Hematopoietic multipotent progenitor cell (in vitro differentiated cells): ENCODE measurements at places on chromosomes 3 and 15.

GRCh38 chr3:182078316-182078715 is 366.6 kb downstream of the SOX2 start:
- DNase-seq, result no peak

GRCh38 chr15:100727291-100727851 is 125.0 kb downstream of the ASB7 start:
- no peak for DNase-seq

GRCh38 chr3:63862804-63863149 is 828 bp downstream of the THOC7 start:
- no peak for DNase-seq

DNA sequence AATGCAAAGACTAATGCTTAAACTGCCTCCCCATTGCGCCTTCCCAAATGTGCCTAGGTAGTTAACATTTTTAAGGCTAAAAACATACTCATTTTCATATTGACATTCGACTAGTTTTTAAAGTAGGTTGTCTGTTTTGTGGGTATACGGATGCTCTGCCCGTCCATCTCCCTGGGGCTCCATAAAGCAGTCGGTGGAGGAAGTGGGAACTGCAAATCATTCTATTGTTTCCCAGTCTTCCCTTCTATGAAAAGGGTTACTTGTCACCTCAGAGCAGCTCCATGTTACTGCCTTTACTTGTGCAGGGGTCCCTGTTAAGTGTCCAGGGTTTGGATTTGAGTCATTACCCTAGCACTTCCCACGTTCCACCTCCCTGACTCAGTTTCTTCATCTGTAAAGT is 10.9 kb downstream of the CHCHD6 start:
- DNase-seq, result no peak

GRCh38 chr3:72679540-72680198 is 168.6 kb downstream of the SHQ1 start:
- no peak for DNase-seq

DNA sequence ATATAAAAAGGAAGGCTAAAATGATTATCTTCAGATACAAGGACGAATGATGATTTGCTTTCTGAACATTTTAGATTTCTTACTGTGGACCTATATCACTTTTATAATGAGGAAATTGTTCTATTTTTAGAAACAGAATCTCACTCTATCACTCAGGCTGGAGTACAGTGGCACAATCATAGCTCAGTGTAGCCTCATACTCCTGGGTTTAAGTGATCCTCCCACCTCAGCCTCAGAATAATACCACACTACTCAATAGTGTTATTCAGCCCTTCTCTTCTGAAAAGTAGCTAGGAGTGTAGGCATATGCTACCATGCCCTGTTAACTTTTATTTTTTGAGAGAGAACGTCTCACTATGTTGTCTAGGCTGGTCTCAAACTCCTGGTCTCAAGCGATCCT is 15.8 kb downstream of the DNAJC13 start:
- DNase-seq, result no peak

DNA sequence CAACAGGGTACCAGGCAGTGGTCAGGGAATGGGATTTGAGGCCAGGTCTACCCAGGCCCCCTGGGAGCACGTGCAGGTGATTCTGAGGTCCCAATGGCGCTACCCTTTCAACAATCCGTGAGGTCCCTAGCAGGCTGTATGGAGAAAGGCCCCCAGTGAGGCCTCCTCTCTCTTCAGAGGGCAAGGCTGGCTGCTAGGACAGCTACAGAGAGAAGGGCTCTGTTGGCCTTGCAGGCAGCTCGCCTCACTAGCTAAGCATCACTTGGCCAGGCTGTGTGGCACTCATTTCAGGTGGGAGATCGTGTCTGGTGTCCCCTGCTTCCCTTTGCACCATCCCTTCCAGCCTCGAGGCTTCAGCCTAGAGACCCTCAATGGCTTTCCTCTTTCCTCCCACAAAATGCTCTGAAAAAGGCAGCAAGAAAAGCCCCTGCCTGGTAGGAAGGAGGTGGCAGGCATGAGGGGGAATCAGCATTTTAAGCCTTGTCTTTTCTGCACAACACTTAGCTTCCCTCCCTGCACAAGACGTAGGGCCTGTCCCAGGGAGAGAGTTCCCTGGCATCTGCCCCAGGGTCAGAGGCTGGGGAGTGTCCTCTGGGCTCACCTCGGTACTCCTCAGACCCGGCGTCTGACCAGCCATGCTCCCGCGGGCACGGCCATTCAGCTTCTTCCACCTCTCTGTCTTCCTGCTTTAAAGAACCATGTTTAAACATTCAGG is 111.8 kb downstream of the ASB7 start:
- no peak for DNase-seq

DNA sequence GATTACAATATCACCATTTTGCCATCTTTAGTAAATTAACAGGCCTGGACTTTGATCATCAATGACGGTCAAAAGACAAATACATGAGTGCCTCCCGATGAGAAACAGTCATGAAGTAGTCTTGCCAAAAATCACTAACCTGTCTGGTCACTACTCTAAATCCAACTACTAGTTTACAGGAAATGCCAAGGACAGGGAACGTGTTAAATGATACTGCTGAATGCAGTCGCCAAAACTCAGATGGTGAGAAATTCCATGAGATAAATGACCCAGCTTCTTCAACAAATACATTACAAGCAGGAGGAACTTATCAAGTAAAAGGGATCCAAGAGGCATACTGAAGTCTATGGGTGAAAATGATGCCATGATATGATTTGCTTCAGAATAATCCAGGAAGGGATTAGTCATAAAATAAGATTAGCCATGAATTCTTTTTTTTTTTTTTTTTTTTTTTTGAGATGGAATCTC is 35.8 kb upstream of the ATP13A3 start:
- no peak for DNase-seq

DNA sequence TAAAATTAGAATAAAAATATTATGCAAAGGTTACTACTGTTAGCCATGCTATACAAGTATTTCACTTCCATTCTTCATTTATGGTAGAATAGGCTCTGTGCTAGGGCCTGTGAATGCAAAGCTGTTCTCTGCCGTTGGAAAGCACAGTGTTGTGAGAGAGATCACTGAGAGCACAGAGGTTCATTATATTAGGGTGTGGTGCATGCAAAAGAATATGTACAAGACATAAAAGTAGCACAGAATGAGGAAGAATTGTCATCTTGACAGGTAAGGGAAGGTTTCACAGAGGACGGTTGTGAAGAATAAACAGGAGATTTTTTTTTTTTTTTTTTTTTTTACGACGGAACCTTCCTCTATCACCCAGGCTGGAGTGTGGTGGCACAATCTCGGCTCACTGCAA is 25.2 kb upstream of the FNDC3B start:
- DNase-seq, result no peak

DNA sequence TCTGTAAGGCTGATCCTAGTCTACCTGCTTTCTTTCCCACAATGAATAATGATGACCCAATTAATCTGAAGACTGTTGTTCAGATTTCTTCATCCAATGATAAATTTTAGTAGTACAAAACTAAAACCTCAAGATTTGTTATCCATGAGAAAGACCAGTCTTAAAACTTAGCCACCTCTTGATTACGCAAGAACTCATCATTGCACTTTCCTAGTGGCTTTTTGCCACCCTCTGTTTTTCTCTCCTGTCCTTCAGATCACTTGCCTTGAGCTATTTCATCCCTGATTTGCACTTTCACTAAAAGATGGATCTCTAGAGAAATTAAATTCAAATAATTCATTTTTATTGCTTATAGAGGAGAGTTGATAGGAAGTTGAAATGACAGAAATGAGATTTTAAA is 142.7 kb upstream of the RBMS3 start:
- DNase-seq, result no peak

DNA sequence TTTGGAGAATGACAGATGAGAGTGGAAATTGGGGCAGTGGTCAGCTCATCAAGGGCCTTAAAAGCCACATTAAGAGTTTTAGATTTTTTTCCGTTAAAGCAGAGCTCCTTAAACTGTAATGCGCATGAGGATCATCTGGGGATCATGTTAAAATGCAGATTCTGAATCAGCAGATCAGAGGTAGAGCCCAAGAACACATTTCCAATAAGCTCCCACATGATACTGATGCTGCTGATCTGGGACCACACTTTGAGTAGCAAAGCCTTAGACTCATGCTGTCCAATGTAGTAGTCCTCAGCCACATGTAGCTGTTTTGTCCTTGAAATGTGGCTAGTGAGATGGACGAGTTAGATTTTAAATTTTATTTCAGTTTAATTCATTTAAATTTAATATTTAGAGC is 26.3 kb upstream of the POMGNT2 start:
- DNase-seq, result no peak

GRCh38 chr15:101494251-101494796 is 4.8 kb upstream of the PCSK6 start:
- DNase-seq, result no peak

- no peak for DNase-seq
Observed at GRCh38 chr15:68987120-68987519, 27.4 kb upstream of the NOX5 start.

GRCh38 chr15:93007994-93008393 is 81.0 kb downstream of the RGMA start:
- DNase-seq, result no peak

DNA sequence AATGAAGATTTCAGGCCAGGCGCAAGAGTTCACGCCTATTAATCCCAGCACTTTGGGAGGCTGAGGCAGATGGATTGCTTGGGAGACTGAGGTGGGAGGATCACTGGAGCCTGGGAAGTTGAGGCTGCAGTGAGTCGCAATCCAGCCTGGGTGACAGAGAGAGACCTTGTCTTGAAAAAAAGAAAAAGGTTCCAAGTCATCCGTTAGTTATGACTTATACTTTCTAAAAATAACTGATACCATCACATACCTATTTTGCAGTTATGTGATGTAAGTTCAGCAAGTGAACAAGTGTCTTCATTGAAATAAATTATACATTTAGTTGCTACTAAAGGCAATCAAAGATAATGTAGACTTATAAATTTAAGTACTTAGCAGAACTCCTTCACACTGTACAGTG is 22.1 kb downstream of the CLPX start:
- DNase-seq, result no peak

GRCh38 chr3:112456147-112456546 is 43.1 kb downstream of the BTLA start:
- DNase-seq, result no peak

- no peak for DNase-seq
Observed at GRCh38 chr3:177451864-177452830, 254.9 kb upstream of the TBL1XR1 start.

- DNase-seq, result no peak
Observed at GRCh38 chr3:29215948-29216347, 64.9 kb upstream of the RBMS3 start.

DNA sequence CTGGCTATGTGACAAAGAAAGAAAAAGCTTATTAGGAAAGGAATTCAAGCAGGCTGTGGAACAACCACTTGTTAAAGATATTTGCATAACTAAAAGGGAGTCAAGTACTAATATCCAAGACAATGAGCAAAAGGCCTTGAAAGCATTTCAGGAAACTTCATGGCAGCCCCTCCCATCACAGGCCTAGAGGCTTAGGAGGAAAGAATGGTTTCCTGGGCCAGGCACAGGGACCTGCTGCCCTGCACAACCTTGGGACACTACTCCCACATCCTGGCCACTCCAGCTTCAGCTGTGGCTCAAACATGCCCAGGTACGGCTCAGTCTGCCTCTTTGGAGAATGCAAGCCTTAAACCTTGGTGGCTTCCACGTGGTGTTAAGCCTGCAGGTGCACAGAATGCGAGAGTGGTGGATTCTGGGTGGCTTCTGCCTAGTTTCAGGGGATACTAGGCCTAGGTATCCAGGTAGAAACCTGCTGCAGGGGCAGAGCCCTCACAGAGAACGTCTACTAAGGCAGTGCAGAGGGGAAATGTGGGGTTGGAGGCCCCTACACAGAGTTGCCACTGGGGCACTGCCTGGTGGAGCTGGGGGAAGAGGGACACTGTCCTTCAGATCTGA is 121.6 kb downstream of the OPA1 start:
- DNase-seq, result no peak

- DNase-seq, result no peak
Observed at GRCh38 chr15:78023865-78024518, 53.5 kb downstream of the TBC1D2B start.

DNA sequence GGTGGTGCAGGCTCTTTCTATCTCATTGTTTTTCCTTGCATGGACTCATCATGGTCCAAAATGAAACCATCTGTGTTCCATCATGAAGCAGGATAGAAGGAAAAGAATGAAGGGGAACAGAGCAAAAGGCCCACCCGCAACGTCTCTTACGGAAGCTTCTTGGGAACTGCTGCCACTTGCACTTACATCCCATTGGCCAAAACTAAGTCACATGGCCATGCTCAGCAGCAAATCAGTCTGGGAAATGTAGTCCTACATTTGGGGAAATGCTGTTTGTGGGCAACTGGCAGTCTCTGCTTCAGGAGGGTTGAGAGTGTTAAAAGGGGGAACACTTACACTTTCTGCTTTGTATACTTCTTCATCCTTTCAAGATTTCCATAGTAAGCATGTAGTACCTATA is 191.6 kb downstream of the SV2B start:
- no peak for DNase-seq

DNA sequence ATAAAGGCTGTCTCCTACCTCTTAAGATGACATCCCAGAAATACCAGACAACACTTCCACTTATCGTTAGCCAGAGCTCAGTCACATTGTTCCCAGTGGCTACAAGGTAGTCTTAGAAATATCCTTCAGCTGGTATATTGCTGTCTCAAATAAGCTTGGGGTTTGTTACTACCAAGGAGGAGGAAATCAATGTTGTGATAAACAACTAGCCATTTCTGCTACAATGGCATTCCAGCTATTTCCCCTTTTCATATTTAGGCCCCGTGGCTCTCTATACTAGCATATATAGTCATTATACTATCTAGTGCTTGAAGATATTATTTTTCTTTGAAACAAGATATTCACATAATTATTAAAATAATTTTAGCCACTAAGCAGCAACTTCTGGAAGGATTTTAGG is 56.5 kb downstream of the VPS8 start:
- DNase-seq, result no peak

- DNase-seq, result no peak
Observed at GRCh38 chr15:58522865-58523264, 91.1 kb downstream of the LIPC start.

DNA sequence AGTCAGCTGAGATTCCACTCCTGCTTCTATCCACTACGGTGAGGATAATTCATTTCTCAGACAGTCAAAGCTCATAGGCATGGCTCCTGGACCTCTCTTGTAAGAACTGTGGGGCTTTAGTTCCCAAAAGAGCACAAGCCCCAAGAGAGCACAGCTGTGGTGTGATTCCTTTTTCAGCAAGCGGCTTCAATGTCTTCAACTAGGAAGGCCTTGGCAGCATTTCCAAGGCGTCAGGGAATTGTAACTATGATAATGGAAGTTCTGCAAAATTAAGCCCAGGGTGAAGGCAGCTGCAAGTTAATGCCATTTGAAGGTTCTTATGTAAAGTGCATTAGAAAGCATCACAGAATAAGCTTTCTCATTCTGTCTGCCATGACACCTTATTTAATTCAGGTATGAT is 657.1 kb downstream of the GRM7 start:
- DNase-seq, result no peak

DNA sequence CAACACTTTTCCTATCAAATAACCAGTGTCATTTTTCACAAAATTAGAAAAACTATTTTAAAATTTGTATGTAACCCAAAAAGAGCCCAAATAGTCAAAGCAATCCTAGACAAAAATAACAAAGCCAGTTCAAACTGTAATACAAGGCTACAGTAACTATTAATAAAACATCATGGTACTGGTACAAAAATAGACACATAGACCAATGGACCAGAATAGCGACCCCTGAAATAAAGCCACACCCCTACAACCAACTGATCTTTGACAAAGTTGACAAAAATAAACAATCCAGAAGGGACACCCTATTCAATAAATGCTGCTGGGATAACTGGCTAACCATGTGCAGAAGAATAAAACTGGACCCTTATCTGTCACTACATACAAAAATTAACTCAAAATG is 19.9 kb downstream of the TM4SF18 start:
- no peak for DNase-seq

GRCh38 chr15:43969802-43970375 is 143.1 kb downstream of the WDR76 start:
- no peak for DNase-seq
